ENCODE measurements at places on chromosomes 4 and X. TPM values are rescaled to one million over a fixed set of nuclear protein-coding genes. Genes with fewer than 3 reads are reported as not detected.

MSX1 gene
- 0.75 TPM for polyA plus RNA-seq

CLCN4 gene
- 5.8 TPM for polyA plus RNA-seq

ATP7A gene
- polyA plus RNA-seq, result 18.5 TPM

RAB33A gene
- polyA plus RNA-seq, result 0.96 TPM

APLN gene
- polyA plus RNA-seq, result 8.6 TPM

GAB1 gene
- polyA plus RNA-seq, result 43.4 TPM

ARMCX1 gene
- 49.6 TPM for polyA plus RNA-seq

NRK gene
- 13.0 TPM for polyA plus RNA-seq

Data from left renal cortex interstitium (tissue), 4 donors.